ENCODE measurements at places on chromosomes 7 and 10.

- DNase-seq, result no peak
These were observed 34.6 kb downstream of the GET4 start for GRCh38 chr7:910931-911431.

DNA sequence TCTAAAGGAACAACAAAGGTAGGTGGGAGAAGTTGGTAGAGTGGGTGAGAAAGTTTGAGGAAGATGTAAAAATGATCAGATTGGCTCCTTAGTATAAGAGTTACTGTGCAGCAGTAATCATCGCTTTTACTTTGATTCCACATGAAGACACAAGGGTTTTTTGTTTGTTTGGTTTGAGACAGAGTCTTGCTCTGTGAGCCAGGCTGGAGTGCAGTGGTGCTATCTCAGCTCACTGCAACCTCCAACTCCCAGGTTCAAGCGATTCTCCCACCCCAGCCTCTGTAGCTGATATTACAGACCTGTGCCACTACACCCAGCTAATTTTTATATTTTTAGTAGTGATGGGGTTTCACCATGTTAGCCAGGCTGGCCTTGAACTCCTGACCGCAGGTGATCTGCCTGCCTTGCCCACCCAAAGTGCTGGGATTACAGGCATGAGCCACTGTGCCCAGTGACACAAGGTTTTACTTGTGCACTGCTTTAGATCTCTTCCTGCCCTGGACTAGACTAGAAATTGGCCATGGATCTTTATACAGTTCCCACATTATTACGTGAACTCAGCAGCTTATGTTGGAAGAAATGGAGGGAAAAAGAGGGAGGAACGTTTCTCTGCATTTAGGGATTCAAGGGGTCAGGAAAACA is 10.7 kb downstream of the LUC7L2 start:
- DNase-seq, result no peak

DNA sequence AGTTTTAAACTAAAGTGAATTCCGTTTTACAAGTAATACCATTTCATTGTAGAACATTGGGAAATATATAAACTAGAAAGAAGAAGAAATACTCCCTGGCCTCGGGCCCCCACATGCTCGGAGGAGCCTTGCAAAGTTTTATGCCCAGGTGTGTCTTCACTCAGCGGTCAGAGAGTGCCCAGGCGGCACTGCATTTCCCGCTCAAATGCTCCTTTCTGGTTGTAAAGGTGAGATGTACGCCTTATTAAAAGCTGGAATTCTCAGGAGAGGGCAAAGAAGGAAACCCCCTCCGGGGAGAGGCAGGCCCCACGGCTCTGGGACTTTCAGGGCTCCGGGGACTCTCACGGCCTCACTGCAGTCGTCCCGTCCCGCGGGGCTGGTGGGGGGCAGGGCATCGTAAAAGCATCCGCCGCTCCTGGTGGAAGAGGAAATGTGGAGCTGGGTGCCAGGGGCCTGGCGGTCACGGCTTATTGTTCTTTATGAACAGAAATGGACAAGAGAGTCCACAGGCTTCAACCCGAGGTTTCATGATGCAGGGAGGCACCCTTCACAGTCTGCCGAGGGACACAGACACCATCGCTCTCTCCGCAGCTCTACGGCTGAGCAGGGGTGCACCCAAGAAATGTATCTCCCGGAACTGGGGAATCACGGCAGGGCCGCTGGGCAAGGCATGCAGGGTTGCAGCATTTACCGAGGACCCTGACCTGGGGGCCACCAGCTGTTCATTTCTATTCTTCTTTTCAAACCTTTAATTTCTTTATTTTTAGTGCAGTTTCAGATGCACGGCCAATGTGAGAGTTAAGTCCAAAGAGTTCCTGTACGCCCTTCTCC is 47.7 kb upstream of the INPP5A start:
- no peak for DNase-seq

DNA sequence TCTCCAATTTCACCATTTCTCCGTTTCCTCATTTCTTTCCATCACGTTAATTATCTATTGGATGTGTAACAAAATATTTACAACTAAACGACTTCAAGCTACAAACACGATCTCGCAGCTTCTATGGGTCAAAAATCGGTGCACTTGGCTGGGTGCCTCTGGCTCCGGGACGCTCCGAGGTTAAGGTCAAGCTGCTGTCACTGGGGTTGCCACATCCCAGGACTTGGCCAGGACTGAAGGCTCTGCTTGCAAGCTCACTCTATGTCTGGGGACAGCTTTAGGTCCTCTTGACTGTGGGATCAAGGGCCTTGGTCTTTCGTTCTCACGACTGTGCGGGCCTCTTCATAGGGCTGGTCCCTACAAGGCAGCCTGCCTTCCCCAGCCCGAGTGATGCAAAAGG is 159.7 kb downstream of the CCDC3 start:
- DNase-seq, result no peak

GRCh38 chr10:36114141-36114540 is 472.0 kb upstream of the FZD8 start:
- DNase-seq, result no peak

GRCh38 chr10:50421026-50421719 is 169.9 kb upstream of the ASAH2 start:
- DNase-seq, result peak; percentile 42

GRCh38 chr10:31723106-31723750 is 205.4 kb downstream of the ARHGAP12 start:
- no peak for DNase-seq

DNA sequence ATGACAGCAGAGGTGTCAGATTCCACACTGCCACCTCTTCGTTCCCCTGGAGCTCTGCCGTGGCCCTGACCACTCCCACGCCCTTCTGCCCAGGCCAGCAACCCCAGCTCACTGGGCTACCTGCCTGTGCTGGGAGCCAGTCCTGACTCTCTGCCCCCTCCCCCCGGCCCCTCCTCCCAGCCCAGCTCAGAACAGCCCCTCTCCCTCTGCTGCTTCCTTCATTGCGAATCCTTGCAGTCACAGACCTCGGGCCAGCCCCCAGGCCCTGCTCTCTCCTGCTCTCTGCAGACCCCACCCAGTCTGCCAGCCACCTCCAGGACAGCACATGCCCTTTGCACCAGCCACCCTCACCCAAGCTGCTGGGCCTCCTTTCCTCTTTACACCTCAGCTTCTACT is 60.4 kb downstream of the TCERG1L start:
- DNase-seq, result no peak

DNA sequence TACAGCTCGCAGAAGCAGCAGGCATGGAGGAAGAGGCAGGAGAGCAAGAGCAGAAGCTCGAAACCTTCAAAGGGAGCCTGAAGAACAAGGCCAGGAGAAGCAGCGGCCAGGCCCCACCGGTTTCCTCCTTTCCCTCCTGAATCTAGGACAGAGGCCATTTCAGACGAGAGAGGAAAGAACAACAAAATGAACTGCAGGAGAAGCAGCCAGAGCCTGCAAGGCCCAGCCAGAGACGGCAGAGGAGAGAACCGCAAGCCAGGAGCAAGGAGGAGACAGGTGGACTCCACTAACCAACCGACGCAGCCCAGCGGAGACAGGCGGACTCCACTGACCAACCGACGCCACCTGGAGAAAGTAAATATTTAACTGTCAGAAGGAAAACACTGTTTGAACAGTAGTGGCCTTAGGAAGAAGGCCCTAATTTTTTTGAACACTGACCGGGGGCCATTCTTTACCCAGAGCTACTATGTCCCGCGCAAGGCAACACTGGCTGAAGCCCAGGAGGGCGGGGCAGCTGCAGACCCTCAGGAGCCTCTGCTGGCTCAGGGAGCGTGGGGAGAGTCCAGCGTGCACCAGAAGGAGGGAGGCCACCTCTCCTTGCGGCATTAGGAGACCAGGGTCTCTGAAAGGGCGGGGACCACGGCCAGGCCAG is 559.2 kb downstream of the PTPRN2 start:
- no peak for DNase-seq

DNA sequence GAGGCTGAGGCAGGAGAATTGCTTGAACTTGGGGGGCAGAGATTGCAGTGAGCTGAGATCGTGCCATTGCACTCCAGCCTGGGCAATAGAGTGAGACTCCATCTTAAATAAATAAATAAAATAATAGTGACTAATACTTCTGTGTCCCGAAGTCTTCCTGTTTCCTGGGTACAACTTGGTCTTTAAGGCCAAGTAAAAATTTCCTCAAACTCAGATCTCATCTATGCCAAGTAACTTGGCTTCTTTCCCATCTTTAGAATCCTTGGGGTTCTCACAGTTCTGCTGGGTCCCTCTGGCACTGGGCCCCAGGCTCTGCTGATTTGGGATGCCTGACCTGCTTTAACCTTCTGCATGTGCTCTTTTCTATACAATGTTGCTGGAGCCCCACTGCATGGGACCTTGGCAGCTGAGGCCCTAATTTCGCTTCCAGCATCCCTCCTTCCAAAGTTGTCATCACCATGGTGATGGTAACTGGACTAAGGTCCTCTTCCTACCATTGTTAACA is 22.7 kb upstream of the AKR1B10 start:
- no peak for DNase-seq
